ENCODE measurements at places on chromosomes 13 and 19.

- DNase-seq = no peak
Observed at GRCh38 chr19:45037393-45038169, 1.3 kb upstream of the CLASRP start.

GRCh38 chr19:37997911-37998344, 90.9 kb downstream of the SIPA1L3 start:
- no peak for DNase-seq

DNA sequence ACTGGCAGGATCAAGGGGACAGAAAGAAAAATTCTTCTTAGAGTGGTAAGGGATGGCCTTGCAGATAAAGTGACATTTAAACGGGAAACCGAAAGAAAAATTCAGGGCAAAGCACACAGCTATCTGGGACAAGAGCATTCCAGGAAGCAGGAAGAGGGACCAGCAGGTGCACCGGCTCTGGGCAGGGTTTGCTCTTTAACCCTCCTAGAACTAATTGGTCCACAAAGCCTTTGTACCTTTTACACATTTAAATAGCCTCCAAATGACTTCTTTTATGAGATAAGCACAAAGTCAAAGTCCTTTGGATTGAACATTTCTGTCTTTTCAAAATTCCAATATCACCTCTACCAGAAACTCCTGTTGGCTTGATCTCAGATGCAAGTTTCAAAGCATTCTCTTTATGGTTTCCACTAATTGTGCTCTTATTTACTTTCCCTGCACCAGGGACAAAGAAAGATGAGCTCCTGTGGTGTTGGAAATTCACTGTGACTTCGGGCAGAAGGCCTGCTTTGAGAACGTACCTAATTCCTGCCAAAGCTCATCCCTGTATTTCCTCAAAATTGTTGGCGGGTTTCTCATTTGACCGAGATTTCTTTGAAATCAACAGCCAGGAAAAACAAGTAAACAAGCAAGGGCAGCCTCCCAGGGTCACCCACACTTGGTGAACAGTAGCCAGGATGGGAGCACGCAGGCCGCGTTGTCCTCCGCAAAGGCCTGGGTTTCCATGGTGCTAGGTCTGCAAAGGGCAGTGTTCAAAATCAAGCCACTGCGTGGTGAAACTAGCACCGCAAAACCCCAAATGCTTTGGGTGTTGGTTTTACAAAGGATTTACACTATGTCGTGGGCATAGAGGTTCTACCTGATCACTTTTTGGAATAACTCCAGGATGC, 98.6 kb downstream of the IRS2 start:
- no peak for DNase-seq

GRCh38 chr13:21967871-21968270, 297.0 kb downstream of the FGF9 start:
- no peak for DNase-seq

- DNase-seq = no peak
Observed at GRCh38 chr13:73857106-73857505, 277.1 kb downstream of the KLF12 start.

- no peak for DNase-seq
Observed at GRCh38 chr13:45092663-45093062, 27.6 kb upstream of the GTF2F2 start.

DNA sequence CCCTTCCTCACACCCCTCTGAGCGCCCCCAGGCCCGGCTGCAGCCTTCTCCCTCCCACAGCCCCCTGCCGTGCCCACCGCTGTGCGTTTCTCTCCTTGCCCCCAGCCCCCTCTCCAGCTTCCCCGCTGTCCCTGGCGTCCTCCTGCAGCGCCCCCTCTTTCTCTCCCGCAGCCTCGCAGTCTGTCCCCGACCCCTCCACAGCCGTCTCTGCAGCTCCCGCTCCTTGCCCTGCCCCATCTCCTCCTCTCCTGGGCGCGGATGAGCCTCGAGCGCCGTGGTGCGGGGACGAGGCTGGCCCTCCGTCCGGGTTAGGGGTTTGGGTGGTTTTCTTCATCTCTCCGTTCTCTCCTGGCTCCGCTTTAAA, 1.1 kb downstream of the KMT5C start:
- DNase-seq = no peak

DNA sequence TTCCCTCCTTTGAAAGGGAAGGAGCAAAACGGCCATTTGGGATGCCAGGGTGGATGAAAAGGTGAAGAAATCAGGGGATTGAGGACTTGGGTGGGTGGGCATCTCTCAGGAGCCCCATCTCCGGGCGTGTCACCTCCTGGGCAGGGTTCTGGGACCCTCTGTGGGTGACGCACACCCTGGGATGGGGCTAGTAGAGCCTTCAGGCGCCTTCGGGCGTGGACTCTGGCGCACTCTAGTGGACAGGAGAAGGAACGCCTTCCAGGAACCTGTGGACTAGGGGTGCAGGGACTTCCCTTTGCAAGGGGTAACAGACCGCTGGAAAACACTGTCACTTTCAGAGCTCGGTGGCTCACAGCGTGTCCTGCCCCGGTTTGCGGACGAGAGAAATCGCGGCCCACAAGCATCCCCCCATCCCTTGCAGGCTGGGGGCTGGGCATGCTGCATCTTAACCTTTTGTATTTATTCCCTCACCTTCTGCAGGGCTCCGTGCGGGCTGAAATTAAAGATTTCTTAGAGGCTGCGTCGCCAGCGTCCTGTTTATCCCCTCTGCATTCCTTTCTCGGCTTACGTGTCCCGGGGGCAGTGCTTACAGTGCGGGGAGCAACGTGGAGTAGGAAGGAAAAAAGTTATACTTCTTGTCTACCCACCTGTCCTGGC, 15.2 kb upstream of the S1PR4 start:
- peak; percentile 36 for DNase-seq

- no peak for DNase-seq
Observed at GRCh38 chr19:7605490-7606222, 10.0 kb downstream of the CAMSAP3 start.

DNA sequence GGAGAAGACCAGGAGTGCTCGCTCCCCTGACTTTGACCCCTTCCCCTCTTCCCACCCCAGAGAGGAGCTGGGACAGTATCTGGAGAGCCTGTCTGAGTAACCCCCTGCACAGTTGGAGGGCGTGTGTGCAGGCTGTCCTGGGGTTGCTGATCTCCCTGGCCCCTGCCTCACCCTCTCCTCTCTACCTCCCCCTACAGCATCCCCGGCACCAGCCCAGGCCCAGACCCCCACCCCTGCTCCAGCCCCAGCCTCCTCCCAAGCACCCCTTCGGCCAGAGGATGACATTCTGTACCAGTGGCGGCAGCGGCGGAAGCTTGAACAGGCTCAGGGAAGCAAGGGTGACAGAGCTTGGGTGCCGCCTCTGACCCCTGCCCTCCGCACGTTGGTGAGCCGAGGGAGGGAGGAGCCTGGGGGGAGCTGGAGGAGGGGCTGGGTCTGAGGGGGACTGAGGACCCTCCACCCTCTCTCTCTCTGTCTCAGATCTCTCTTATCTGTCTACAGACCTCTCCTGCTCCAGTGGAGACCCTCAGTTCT, 8.7 kb downstream of the PROSER3 start:
- DNase-seq = no peak

GRCh38 chr19:53844849-53845246, 20.7 kb upstream of the NLRP12 start:
- DNase-seq = no peak

Data from stimulated activated CD8-positive, alpha-beta memory T cell treated with anti-CD3 and anti-CD28 coated beads, Interleukin-15, amount 100 ng/mL, for 4 hours (primary cell).